Gastroesophageal sphincter (tissue), 4 donors: ENCODE measurements at places on chromosomes 2 and 18. TPM values are rescaled to one million over a fixed set of nuclear protein-coding genes. Genes with fewer than 3 reads are reported as not detected.

- ATAC-seq: no peak
Observed at GRCh38 chr2:145043399-145043834, 523.5 kb upstream of the ZEB2 start.

DNA sequence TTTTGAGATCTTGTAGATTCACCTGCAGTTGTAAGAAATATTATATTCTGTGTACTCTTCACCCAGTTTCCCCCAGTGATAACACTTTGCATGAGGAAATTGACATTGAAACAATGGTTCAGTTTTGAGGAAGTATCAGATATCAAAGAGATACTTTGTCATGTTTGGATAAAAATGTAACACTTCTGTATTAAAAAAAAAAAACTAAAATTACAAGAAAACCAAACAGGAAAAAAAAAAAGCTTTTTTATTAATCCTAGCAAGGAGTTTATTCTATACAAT, 204.0 kb downstream of the ARL4C start:
- no peak for ATAC-seq

- ATAC-seq: no peak
Observed at GRCh38 chr2:136236019-136236418, 118.1 kb upstream of the CXCR4 start.

CHPF gene
- total RNA-seq: 45.8 TPM

GPR155 gene
- total RNA-seq: 33.2 TPM

TNFRSF11A gene
- total RNA-seq: 1.5 TPM
